NCI-H187 treated with DMSO at 0.1 percent for 48 hours (cell line): ENCODE measurements at places on chromosomes 11 and 22.

- no peak for DNase-seq
These were observed 668.2 kb upstream of the TENM4 start for GRCh38 chr11:80109031-80109430.

DNA sequence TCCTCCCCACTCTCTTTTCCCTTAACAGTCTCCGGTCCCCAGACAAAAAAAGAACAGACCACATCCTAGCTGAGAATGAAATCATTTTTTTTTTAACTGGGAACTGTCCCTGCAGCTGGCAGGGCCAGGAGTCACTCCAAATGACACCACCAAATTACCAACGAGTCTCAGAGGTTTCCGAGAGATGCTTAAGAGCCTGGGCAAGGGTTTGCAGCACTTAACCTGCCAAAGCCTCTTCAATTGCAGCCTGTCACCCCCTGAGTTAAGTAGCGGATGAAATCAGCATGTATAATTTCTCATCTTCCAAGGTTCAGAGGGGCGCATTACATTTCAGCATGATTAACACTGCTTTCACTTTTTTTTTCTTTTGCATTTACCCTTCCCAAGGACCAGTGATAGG is 71.8 kb downstream of the TENM4 start:
- peak; percentile 51 for DNase-seq

DNA sequence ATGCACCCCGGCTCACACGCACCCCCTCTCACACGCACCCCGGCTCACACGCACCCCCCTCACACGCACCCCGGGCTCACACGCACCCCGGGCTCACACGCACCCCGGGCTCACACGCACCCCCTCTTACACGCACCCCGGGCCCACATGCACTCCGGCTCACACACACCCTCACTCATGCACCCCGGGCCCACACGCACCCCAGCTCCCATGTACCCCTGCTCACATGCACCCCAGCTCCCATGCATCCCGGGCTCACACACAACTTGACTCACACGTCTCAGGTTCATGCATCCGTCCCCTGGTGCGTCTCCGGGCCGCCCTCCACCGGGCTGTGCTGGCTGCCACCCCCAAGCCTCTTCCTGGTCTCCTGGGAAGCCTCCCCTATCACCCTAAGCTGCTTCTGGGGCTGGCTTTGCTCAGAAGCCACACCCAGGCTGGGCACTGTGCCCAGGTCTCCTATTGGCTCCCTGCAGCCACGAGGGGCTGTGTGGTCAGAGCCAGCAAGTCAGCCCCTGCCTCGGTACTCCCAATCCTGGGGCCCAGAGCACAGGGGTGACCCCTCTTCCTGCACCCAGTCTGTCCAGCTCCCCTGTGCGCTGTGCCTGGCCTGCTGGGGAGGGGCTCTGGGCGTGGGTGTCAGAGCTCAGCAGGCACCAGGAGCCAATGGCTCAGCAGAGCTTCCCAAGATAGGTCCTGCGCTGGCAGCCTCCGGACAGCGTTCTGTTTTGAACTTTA is 16.9 kb downstream of the TSPAN4 start:
- no peak for DNase-seq

- no peak for DNase-seq
These were observed 8.2 kb downstream of the ARHGEF12 start for GRCh38 chr11:120344302-120345004.

- DNase-seq: no peak
These were observed 20.4 kb downstream of the ADAMTS8 start for GRCh38 chr11:130407978-130408377.

- DNase-seq: no peak
These were observed 12.2 kb upstream of the CYTH4 start for GRCh38 chr22:37269936-37270678.

- DNase-seq: peak; percentile 52
These were observed 1.4 kb upstream of the NEAT1 start for GRCh38 chr11:65420979-65421793.

DNA sequence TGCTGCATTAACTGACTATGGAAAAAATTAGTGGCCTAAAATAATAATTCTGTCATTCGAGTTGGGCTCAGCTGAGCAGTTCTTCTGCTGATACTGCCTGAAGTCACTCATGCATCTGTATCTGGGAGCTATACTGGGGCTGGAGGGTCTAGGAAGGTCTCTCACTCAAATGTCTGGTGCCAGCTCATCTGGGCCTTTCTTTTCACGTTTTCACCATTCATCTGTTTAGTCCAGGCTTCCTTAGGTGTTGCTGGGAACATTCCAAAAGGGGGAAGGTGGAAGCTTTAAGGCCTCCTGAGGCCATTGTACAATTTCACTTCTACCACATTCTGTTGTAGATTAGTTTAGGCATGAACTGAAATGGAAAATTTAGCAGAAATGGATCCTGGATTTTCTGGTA is 28.0 kb downstream of the YAP1 start:
- no peak for DNase-seq

GRCh38 chr22:43520632-43521039 is 108.8 kb downstream of the MPPED1 start:
- DNase-seq: no peak

- DNase-seq: no peak
These were observed 16.6 kb downstream of the CAPRIN1 start for GRCh38 chr11:34068111-34068510.

DNA sequence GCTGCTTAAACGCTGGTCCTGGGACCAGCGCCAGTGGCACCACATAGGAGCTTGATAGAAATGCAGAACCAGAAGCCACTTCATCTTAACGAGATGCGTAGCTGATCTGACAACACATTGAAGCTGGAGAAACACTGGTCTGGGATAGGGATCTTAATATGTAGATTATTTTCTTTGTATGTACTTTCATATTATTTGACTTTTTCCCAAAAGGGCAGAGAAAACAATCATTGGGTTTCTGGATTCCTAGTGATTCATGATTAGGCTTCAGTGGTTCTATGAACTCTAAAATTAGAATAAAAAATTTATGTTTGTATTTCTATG is 12.3 kb downstream of the MPEG1 start:
- no peak for DNase-seq

- DNase-seq: no peak
These were observed 429.3 kb upstream of the FAT3 start for GRCh38 chr11:91795139-91795887.
